ENCODE measurements at places on chromosomes 7 and 10.

DNA sequence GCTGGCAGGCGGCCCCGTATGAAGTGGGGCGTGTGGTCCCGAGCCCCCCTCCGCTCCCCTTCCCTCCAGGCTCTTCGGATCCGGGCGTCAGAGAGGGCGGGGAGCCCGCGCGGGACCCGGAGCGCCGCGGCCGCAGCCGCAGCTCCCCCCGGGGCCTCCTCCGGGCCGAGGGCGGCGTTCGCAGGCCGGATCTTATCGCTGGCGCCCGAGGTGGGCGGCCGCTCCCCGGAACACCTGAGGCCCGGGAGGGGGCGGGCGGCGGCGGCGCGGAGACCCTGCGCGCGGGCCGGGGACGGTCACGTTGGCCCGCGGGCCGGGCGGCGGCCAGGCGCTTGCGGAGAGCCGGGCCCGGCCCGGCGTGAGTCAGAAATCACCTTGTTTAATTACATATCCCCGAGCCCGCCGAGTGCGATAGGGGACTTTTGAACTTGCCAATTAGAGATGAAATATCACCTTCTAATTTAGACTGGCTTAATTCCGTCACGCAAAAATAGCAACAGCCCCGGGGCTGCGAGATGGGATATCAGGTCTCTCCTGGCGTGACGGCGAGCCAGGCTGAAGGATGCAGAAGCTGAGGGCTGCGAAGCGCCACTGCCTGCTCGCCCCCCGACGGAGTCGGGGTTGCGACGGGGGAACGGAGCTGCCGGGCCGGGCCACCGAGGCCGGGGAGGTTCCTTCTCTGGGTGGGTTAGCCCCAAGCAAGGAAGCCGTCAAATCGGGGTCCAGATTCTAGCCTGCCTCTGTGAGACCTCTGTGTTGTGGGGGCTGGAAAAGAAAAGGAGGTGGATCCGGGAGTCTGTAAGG lies 43.4 kb downstream of the LDB3 start:
- DNase-seq = peak; percentile 15

DNA sequence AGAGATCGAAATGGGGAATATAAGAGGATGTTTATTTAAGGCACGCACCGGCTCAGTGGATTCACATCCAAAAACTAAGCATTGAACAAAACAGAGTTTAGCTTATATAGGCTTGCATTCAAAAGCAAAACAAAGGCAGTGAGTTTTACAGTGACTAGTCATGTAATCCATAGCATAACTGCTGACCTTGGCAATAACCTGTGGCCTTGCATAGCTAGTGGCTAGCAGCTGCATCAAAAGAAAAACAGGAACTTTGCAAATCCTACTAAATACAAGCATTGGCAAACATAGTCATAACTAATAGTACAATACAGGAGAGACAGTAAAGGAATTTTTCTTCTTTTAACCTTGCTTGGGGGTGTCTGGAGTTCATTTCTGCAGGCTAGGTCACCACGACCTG lies 9.7 kb upstream of the ZNF485 start:
- no peak for DNase-seq

GRCh38 chr7:28889290-28889689 lies 68.8 kb downstream of the TRIL start:
- no peak for DNase-seq

DNA sequence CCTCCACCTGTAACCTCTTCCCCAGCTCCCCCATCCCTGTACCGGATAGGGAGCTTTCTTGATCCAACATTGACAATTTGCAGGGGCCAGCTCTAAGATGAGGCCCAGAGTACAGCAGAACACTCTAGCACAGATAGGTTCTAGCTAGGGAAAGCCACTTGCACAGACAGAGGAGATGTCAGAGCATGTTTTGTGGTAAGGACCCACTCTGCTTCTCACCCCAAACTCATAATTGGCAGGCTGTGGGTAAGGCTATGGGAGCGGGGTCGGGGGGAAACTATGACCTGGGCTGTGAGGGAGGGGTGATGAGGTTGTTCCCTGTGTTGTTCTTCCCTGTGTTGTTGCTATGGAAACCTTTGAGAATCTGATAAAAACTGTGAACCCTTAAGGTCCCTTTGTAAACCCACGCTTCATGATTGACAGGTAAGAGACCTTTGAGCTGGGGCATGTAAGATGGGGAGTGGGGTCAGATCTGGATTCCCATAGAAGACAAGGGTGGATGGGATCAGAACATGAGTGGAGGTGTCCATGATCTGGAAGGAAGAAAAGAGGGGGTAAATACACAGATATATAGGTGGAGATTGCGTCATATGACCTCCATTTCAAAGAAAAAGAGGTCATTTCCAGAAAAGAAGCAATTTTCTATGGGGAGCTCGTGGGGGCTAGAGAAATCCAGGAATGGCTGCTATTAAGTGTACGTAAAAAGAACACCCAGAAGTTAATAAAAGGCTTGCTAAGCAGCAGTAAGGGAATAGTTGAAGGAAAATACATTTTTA lies 4.0 kb downstream of the CALD1 start:
- DNase-seq = no peak

GRCh38 chr7:107638594-107638993 lies 22.0 kb upstream of the SLC26A4 start:
- no peak for DNase-seq

All from stimulated activated CD4-positive, alpha-beta T cell treated with anti-CD3 and anti-CD28 coated beads, Interleukin-12 subunit alpha, Interleukin-12 subunit beta, amount 100 ng/mL, for 48 hours (primary cell).